ENCODE measurements at places on chromosomes 2 and 18. TPM values are rescaled to one million over a fixed set of nuclear protein-coding genes. Genes with fewer than 3 reads are reported as not detected.

- no peak for DNase-seq
Measured at GRCh38 chr2:222805591-222806304, 55.1 kb upstream of the ACSL3 start.

Gene UGT1A8
- total RNA-seq = 15.1 TPM

Gene ACKR3
- 9.1 TPM for total RNA-seq

Gene CD207
- 0.95 TPM for total RNA-seq

- no peak for DNase-seq
Measured at GRCh38 chr18:55300936-55301531, 287.0 kb downstream of the TCF4 start.

DNA sequence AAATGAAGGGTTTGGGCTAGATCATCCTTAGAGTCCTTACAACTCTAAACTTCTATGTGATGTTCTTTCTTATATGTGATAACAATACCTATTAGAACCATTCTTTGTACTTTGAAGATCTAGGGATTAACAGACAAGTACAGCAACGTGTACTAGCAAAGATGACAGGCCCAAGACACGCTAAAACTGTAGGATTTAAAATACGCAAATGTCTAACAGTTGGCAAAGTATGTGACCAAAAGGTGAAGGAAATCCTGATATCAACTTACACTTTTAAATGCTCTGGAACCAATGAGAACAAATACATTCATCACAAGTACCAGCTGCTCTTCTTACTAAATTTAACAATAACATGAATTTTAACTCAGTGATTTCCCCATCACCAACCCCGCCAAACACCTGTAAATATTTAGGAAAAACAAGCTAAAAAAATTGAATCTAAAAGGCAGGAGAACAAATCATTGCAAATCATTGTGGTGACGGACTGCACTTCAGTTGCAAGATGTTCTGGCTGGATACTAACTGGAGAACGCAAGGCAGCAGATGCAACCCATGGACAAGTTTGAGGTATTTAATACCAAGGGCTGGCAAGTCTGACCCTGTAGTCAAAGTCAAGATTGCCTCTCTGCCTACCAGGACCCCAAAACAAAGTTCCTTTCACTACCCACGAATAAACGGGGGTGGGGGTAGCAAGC is 1.4 kb downstream of the ANKRD44 start:
- no peak for DNase-seq

DNA sequence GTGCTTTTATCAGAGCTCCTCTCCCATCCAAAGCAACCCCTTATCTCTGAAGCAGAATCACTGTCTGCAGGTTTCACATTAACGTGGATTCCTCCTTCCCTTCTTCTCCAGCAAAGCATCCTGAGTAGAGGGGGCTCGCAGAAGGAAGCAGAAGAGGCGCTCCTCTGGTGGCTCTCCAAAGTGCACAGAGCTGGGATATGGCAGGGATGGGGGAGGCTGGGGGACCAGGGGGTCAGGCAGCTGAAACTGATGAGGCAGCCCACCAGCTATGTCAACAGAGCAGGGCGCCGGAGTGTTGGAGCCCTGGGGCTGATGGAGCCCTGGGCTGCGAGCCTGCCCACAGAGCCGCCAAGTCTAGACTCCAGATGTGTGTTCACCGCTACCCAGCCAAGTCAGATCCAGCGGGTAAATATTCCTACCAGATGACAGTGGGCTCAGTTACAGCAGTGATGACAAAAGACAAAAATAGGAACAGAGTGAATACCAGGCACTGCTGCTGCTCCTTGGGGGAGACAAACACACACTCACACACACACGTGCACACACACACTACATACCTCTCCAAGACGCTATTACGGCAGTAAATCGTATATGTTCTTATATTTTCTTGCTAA is 678.3 kb upstream of the ID2 start:
- DNase-seq = peak; percentile 19

DNA sequence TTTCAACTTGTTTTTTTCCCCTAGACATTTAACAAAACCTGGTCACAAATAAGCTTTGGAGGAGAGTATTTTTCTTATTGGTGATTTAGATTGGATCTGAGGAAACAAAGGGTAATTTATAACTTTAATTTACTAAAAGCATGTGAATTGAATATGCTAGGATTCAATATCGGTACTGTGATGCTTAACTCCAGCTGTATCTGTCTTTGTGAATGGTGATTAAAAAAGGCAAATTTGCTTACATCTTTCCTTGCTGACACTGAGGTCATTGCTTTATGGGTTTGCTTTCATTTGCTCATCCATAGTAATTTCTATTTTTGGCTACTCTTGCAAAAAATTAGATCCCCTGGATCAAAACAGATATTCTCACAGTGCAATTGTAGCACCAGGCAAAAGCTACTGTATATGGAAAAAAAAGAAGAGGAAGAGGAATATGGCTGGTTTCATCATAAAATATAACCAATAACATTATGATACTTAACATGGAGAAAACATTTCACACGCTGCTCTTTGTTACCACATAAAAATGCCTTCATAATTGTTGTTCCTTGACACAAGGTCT is 832.0 kb upstream of the ZEB2 start:
- no peak for DNase-seq

DNA sequence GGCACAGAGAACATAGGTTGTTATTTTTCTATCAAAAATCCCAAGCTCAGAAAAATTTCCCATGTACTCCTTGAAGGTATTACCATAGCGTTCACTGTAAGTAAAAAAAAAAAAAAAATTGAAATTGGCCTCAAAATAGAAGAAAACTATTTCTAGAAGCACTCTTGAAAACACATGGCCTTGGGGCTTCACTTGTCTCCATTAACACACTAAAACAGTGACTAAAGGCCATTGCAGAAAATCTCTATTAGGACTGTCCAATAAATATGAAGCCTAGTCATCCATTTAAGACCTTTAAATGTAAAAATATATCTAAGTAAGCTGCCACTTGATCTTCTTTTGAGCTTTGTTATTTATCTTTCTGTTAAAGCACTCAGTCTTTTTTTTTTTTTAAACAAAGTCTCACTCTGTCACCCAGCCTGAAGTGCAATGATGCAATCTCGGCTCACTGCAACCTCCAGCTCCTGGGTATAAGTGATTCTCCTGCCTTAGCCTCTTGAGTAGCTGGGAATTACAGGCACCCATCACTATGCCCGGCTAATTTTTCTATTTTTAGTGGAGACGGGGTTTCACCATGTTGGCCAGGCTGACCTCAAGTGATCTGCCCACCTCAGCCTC is 35.8 kb downstream of the CCDC68 start:
- DNase-seq = no peak

Gene INPP1
- total RNA-seq = 21.2 TPM

DNA sequence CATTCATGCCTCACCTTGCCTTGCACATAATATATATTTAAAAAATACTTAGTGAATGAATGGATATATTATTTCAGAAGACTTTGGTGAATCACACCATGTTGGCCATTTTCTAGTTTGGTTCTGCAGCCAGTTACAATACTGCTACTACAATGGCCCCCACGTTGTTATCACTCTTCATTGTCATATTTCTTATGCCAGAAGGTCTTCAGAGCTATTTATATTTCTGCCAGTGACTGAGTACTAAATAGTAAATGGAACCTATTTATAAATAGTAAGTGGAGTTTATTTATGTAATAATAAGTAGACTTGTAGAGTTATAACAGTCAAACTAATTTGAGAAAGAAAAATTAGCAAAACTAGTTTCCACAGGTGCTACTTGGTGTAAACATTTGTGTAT is 516.6 kb upstream of the SYT4 start:
- DNase-seq = no peak

GRCh38 chr2:219252570-219252899 is 508 bp upstream of the TUBA4B start:
- DNase-seq = no peak

DNA sequence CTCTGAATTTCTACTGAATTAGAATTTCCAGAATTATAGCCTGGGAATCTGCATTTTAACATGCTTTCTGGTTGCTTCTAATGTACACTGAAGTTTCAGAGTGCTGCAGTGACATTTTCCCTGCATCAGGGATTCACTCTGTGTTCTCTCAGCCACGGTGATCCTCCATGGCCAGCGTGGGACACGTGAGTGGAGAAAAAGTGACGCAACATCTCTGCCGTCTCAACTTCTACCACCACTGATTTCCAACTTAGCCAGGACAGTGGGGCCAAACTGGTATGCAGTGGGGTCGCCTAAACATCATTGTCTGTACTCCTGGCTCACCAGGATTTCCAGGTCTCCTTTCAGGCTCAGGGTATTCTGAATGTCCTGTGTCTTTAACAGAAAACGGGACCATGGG is 44.6 kb downstream of the LAMA3 start:
- DNase-seq = no peak

Gene KIDINS220
- 91.8 TPM for total RNA-seq

Gene KCNE4
- total RNA-seq = 0.79 TPM

- no peak for DNase-seq
Measured at GRCh38 chr18:51192026-51192425, 5.5 kb downstream of the MEX3C start.

DNA sequence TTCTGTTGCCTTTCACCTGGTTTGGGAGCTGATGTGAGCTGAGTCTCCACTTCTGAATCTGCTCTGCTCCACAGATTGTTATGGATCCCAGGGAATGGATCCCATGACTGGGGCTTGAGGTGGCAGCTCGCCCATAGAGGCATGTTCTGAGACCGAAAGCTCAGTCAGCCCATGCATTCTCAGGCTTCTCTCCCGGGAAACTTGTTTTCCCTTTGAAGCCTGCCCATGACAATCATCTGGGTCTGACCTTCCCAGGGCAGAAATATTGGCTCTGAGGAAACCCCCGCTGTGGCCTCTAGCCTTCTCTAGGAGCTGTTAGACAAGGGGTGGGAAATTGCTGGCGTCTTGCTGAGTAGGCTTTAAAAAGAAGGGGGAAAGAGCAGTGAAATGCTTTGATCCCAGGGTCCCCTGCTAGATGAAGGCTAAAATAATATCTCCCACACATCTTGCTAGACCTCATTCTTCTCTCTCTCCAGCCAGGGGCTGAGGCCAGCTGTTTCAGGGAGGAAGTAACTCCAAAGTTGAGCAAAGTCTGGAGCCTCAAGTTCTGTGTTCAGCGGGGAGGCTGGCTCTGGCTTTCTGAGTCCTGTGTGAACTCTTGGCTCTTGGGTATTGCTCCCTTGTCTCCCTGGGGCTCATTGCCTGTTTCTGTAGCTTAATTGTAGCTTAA is 2.0 kb downstream of the VAMP8 start:
- no peak for DNase-seq

DNA sequence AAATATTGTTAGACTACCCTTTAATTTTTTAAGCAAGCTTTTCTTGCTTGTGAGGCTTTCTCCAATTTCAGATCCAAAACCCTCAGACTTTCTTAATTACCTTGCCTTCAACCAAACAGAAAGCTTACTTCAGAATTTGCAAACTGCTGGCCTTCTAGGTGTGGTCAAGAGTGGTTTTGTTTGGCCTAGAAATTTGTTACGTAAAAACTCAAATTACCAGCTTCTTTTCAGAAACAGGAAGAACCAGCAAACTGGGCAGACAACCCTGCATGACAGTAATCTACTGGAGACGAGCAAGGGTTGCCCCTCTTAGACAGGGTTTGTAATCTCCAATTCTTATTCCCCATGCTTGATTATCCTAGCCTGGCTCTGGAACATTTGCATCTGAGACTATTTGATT is 27.1 kb downstream of the SRBD1 start:
- DNase-seq = no peak

Gene NRBP1
- total RNA-seq = 38.4 TPM

DNA sequence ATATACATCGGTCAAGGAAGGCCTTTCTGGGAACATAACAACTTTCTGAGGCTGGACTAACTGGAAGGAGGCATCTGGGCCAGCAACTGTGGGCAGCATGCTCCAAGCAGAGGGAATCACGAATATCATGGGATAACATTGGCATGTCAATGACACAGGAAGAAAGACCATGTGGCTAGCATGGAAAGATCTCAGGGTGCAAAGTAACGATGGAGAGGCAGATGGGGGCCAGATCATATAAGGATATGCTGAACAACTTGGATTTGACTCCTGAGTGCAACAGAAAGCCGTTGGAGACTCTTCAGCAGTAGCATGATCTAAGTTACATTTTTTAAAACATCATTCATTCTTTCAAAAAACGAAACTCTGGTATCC is 133.6 kb downstream of the FOXI3 start:
- no peak for DNase-seq

DNA sequence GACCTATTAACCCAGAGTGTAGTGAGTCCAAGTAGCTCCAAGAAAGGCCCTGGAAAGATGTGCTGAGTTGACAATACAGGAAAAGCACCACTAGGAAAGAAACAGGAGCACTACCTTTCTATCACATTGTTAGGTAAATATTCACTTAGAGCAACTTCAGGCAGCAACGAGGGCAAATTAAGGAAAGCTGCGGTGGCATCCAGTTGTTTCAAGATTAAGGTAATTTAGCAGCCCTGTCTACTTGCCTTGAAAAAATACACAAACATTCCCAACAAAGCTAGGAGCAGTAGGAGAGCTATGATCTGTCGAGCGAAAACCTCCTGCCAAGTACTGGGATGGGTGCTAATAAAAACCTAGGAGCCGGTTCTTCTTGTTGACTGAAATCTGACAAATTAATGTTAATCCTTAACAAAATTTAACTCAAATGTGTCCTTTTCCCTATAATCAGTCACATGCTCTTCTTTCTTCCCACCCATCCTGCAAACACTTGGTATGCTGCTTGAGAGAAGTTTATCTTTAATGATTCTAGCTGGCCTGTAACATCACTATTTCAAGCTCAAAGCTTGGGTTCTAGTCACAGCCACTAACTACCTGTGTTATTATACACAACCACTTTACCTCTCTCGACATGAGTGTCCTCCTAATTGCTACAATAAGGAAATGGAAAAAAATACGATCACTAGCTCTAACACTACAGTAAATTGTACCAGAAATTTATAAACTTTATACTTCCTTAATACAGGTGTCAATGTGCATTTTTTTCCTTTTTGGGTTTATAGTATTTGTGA is 2.0 kb downstream of the ACAA2 start:
- DNase-seq = peak; percentile 22

- DNase-seq = no peak
Measured at GRCh38 chr18:37662099-37662498, 96.5 kb upstream of the CELF4 start.

DNA sequence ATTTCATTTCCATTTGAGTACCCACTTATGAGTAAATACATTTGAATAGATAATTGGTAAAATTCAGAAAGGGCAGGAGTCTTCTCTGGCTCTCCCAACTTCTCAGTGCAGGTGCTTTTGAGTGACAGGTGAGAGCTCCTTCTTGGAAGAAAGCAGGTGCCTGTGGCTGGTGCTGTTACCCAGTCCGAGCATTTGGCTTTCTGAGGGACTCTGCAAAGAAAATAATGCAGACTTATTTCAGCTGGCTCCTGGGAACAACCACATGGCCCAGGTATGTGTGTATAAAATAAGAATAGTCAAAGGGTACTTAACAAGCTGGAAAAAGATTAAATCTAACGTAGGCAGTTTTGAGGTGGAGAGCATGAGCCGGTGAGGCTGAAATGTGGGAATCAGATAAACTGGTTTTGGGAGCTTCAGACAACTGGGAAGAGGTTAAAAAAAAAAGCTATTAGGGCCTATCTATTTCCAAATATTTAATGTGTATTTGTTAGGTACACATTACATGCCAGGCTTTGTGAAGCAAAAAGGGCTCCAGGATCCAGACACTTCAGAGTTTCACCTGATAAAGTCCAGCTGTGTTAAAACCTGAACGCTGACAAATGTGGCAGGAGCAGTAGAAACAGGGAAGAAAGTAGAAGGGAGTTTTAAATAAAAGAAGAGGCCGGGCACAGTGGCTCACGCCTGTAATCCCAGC is 20.6 kb downstream of the ZNF236 start:
- no peak for DNase-seq
